Uterus (tissue), 4 donors: ENCODE measurements at places on chromosomes 7 and 10. TPM values are rescaled to one million over a fixed set of nuclear protein-coding genes. Genes with fewer than 3 reads are reported as not detected.

DNA sequence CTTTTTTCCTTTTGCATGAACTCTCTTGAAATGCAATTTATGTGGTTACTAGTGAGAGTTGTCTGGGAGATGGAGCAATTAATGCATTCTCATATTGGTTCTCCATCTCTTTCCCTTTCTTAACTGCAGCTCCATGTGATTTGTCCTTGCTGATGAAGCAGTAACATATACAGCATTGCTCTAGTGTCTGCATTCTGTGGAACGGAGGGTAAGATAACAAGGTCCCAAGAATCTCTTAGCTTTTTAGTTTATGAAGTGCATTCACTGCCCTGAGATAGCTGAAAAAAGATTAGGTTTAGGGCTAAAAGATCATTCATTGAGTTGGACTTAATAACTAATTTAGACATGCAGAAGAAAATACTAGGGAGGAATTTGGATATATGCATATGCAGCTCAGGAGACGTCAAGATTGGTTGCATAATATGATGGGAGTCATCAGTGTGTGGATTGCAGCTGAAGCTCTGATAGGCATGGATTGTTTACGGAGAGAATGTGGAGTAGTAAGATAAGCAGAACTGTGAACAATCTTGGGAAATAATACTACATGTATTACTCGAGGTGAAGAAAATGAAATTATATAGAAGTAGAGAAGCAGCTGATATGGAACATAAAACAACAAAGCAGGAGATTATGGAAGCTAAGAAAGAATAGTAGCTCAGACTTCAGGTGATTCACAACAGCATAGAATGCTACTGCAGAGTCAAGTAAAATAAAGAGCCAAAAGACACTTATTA lies 404.7 kb downstream of the ARL4A start:
- DNase-seq, result no peak

DNA sequence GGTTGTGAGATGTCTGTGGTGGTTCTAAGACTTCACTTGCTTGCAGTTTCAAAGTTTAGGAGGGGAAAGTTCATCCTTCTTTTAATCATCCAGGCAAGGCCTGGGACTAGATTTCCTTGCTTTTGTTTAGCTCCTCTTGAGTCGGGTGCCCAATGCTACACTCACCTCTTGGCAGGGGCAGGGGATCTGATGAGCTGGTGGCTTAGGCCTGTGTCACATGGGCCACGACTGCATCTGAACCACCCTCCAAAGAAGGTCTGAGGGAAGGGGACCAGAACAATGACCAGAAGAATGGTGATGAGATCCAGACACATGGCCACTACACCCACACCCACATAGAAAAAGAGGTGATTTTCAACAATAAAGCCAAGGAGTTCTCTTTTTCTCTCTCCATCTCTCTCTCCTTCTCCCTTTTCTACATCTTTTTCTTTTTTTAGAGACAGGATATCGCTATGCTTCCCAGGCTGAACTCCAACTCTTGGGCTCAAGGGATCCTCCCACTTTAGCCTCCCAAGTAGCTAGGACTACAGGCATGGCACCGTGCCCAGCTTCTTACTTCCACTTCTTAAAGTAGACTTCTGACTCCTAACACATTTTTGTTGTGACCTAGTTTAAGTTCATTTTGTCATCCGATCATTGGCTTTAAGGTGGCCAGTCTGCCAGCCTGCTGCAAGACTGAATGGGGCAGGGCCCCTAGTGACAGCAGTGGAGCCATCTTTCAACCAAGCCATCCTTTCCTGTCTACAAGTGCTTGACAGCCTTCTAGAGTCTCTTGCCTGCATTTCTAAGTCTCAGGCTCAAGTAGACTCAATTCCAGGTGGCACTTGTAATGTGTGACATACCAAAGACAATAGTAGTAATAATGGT lies 350.9 kb downstream of the RNLS start:
- peak; percentile 77 for DNase-seq

- no peak for DNase-seq
These were observed 128.4 kb downstream of the RGS10 start for GRCh38 chr10:119414081-119414611.

DNA sequence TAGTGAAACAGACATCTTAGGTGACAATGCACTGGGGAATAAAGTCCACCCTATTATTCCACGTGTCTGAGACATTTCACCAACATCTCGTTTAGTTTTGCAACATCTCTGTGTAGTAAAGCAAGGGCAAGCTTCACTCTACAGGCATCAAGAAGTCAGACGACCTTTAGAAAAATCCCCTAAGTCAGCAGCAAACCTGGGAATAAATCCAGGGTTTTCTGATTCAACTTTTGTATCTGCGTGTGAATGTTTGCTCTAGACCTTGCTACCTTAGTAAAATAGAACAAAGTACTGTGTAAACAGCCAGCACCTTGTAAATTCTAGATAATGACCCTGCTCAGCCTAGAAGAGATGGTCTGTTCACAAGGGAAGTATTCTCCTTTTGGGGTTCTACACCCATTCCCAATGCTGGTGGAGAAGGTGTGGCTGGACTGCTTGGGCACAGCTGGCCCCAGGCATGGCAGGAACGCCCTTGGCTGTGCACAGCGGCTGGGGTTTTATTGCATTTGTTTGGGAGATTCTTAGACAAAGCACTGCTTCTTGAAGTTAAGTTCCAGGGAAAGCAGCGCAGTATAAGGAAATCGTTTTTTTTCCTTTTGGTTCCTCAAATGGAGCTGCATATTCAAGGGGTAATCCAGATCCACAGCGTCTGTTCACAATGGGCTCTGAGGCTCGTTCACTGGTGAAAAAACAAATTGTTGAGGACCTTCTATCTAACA lies 38.3 kb upstream of the GALNTL5 start:
- DNase-seq, result no peak

DNA sequence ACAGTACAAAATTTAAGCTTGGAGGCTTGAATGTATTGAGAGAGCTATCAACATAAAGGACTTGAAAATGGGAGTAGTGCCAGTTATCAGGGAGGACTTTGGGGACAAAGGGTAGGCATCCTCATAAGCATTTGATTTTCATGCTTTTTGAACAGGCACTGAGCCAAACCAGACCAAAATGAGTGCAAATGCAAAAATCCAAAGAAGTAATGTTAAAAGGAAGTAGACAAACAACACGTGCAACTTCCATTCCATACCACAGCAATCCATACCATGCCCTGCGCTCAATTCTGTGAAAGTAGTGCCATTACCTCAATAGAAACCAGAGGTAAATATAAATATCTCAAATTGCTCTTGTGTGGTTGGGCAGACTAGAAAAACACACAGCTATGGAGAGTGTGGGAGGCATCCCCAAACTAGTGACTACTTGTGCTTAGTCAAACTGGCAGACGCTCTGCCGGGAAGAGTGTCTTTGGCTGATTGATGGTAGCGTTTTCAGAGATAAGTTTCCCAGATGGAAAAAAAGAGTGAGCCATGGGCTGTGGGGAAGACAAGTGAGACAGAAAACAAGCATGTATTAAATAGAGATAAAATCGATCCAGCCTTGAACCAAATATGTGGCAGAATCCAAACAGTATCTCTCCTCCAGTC lies 161.5 kb downstream of the CREB5 start:
- no peak for DNase-seq

DNA sequence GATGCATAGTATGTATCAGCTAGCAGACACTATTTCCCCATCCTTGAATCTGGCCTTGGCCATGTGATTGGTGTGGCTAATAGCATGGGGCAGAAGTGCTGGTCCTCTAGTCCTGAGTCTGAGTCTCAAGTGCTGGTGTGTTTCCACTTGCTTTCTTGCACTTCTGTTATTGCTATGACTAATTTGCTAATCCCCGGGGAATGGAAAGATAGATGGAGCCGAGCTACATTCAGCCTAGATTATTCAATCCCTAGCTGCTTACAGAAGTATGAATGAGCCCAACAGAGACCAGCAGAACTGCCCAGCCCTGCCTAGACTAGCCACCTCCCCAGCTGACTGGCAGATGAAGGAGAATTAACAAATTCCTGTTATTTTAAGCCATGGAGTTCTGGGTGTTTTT lies 53.2 kb upstream of the SYPL1 start:
- no peak for DNase-seq

DNA sequence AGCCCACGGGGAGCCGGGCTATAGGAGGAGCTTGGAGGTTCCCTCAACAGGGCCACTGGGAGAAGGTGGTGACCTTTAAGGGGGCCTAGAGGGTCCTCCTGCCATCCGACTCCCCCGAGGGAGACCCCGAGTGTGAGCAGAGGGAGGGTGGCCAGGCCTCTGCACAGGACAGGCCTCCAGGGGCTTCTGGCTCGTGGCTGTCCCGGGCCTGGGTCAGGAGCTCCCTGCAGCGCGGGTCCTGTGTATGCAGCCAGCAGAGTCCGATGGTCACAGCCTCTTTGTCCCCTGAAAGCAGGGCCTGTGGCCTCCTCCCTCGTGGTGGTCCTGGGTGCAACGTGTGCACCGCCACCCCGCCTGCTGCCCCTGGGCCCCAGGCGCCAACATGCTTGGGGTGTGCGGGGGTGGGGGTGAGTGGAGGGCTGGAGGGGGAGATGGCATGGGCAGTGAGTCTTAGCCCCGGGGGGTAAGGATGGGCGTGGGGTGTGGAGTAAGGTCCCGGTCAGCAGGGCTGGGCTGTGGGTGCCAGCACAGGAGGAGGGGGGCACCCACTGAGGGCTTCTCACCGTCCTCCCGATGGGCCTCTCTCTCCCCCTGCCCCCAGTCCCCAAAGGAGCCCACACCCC lies 27.1 kb downstream of the UNCX start:
- DNase-seq, result no peak

DNA sequence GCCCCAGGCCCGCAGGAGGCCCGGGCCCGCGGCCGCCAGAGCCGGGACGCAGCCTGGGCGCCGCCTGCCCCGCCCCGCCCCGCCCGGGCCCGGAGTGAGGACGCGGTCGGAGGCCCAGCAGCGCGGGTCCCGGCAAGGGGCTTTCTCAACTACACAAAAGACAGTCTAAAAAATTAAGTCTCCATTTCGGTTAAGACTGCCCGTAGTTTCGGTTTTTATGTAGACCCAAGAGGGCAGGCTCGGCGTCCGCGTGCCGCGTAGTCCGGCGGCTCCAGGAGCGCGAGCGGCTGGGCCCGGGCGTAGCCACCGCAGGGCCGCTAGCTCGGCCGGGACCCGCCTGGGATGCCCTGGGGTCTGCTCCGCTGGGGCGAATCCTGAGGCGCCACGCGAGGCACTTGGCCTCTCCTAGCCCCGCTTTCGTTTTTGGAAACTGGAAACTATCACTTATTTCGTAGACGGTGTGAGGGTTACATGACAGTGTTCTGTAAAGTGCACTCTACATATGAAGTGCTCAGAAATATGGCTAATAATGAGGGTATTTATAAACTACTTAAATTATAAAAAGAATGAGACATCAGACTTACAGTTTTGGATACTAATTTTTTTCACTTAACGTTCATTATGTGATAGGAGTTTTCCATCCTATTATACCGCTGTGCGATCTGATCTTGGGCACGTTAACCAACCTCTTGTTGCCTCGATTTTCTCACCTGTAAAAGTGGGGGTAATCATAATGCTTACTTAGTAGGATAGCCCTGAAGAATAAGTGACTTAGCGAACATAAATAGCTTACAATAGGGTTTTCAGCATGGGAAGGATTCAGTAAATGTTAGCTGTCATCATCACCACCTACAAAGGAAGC lies 573 bp downstream of the BLVRA start:
- DNase-seq, result peak; percentile 49

- no peak for DNase-seq
These were observed 44.0 kb downstream of the ASB4 start for GRCh38 chr7:95529701-95530100.

DNA sequence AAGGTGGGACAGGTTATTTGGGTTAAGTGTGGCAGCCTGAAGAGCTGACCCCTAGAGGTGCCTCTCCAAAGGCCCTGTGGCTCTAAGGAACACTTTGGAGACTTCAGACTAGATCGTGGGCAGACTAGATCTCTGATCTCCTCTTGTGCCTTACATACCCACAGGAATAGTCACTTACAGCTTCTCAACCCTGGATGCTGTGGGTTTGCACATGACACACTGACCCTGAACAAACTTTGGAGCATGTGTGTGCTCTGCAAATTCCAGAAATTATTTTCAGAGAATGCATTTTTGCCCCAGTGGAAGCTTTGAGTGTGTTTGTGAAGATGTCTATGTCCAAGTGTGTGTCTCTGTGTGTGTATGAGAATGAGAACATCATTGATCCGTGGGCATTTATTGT lies 119.6 kb downstream of the EMX2 start:
- no peak for DNase-seq

GRCh38 chr7:74230446-74231231 lies 20.8 kb downstream of the LAT2 start:
- no peak for DNase-seq

DNA sequence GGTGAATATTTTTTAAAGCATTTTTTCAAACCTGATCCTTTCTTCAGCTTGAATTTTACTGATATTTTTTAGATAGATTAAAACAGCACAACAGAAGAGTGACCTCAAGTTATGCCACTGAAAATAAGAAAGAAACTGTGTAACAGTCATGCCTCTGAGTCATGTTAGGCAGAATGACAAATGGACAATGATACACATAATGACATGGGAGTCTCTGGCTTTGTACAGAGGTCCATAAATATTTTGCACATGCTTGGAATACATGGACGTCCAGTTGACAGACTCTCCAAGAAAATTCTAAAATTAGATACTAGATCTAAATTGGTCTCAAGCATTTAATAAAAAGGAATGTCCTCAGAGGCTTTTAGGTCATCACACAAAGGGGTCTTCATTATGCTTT lies 21.9 kb upstream of the SEMA3A start:
- DNase-seq, result no peak

- no peak for DNase-seq
These were observed 100.3 kb downstream of the TRRAP start for GRCh38 chr7:98978672-98979071.

GRCh38 chr10:10803278-10803677 lies 214.4 kb upstream of the CELF2 start:
- peak; percentile 60 for DNase-seq

GRCh38 chr10:78532480-78533042 lies 498.9 kb downstream of the RPS24 start:
- no peak for DNase-seq

DNA sequence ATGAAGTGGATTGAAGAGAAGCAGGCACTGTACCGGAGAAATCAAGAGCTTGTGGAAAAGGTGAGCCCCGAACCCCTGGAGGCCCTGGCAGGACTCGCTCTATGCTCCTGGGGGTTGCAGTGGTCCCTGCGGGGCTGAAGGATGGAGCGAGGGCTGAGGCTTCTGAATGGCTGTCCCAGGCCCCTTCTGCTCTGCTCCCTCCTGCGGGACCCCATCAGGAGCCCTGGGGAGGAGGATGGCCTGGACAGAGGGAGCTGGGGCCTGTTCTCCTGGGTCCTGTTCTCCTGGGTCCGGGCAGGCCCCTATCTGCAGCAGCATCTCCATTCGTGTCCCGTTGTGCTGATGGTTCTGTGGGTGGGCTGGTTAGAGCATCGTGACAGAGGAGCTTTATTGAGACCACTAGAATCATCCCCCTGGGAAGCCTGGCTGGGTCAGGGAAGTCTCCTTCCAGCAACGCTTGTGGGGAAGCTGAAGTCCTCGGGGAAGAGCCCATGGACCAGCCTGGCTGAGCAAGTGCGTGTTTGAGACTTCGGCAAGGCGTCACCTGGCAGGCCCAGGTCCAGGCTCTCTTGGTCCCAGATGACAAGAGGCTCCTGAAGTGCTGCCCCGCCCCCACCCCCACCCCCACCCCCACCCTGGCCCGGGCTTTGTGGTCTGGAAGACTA lies 41.1 kb upstream of the DPYSL4 start:
- no peak for DNase-seq

- no peak for DNase-seq
These were observed 15.9 kb downstream of the NT5C2 start for GRCh38 chr10:103177123-103177522.

Gene BUD31
- 29.4 TPM for total RNA-seq

Gene RTKN2
- total RNA-seq, result not detected

Gene OGDHL
- total RNA-seq, result 0.15 TPM

Gene STAMBPL1
- 23.6 TPM for total RNA-seq

Gene OR13A1
- not detected for total RNA-seq
